T-helper 1 cell treated with Interleukin-12 subunit alpha and Interleukin-12 subunit beta and Interleukin-4 antibody, amounts not matched to agents 30 ng/mL and 1 ng/mL, for 36 hours (primary cell): ENCODE measurements at places on chromosomes 3 and 15. TPM values are rescaled to one million over a fixed set of nuclear protein-coding genes. Genes with fewer than 3 reads are reported as not detected.

Gene POLQ
- 24.6 and 27.1 TPM in 2 replicates for total RNA-seq

Gene DCBLD2
- total RNA-seq, result 0.93 and 1.7 TPM in 2 replicates

Gene TTLL13
- total RNA-seq, result 0.61 and 1.4 TPM in 2 replicates

Gene TOP2B
- 119 and 123 TPM in 2 replicates for total RNA-seq

Gene SPATA12
- total RNA-seq, result not detected in 2 replicates

Gene NME9
- 0.71 TPM in 1 of 2 replicates, not detected in the other for total RNA-seq

Gene LRRC15
- not detected in 2 replicates for total RNA-seq

Gene CPLX3
- total RNA-seq, result 0.91 and 1.4 TPM in 2 replicates

Gene TRIM42
- not detected in 2 replicates for total RNA-seq

Gene CCDC9B
- total RNA-seq, result 0.39 and 0.66 TPM in 2 replicates

Gene CKMT1A
- not detected in 2 replicates for total RNA-seq

Gene AMOTL2
- total RNA-seq, result not detected in 2 replicates

Gene MYRIP
- total RNA-seq, result not detected in 2 replicates

Gene SEMA3G
- total RNA-seq, result not detected in 2 replicates

Gene PLXNA1
- total RNA-seq, result 15.8 and 16.1 TPM in 2 replicates

Gene COPS2
- 64.6 and 65.9 TPM in 2 replicates for total RNA-seq

Gene C3orf49
- not detected in 2 replicates for total RNA-seq

Gene TTC21A
- total RNA-seq, result 5.1 and 6.1 TPM in 2 replicates

Gene NAALADL2
- total RNA-seq, result not detected in 2 replicates

Gene CA12
- total RNA-seq, result not detected in 2 replicates

Gene IFT122
- total RNA-seq, result 14.6 and 19.2 TPM in 2 replicates

Gene ACTRT3
- total RNA-seq, result 0.39 and 0.59 TPM in 2 replicates

Gene NRROS
- total RNA-seq, result 33.1 and 34.7 TPM in 2 replicates

Gene CCR3
- total RNA-seq, result 0.24 and 0.27 TPM in 2 replicates

Gene CHRNA3
- not detected in 2 replicates for total RNA-seq

Gene COL7A1
- total RNA-seq, result 1.4 and 1.9 TPM in 2 replicates

Gene SLC22A13
- total RNA-seq, result 0.71 and 0.78 TPM in 2 replicates

Gene TMEM108
- not detected in 2 replicates for total RNA-seq

Gene LIPC
- total RNA-seq, result 3.6 and 4.4 TPM in 2 replicates

Gene CNTN6
- not detected in 2 replicates for total RNA-seq

Gene TPRG1
- 2.7 and 2.9 TPM in 2 replicates for total RNA-seq

Gene SLC9A9
- total RNA-seq, result 19.1 and 19.3 TPM in 2 replicates

Gene CPNE9
- total RNA-seq, result 0.22 and 0.59 TPM in 2 replicates

Gene DNASE1L3
- not detected in 2 replicates for total RNA-seq

Gene TM4SF1
- total RNA-seq, result 0.29 and 0.41 TPM in 2 replicates

Gene ALDH1A3
- not detected in 2 replicates for total RNA-seq

Gene SKOR1
- 0.22 TPM in 2 replicates for total RNA-seq

Gene THPO
- total RNA-seq, result not detected in 2 replicates

Gene RTP3
- not detected in 2 replicates for total RNA-seq

Gene HYAL1
- total RNA-seq, result 0.29 and 0.32 TPM in 2 replicates

Gene PRICKLE2
- not detected in 2 replicates for total RNA-seq

Gene GYG1
- total RNA-seq, result 51.1 and 54.3 TPM in 2 replicates

Gene ZCWPW2
- total RNA-seq, result 0.12 TPM in 1 of 2 replicates, not detected in the other

Gene RPP25
- total RNA-seq, result 5.4 and 6.0 TPM in 2 replicates

Gene NMB
- 3.2 and 3.7 TPM in 2 replicates for total RNA-seq

Gene C2CD4A
- not detected in 2 replicates for total RNA-seq

Gene RYR3
- not detected in 2 replicates for total RNA-seq

Gene GPR62
- total RNA-seq, result not detected in 2 replicates

Gene LZTFL1
- 7.6 and 7.8 TPM in 2 replicates for total RNA-seq

Gene GOLGA8S
- total RNA-seq, result 0.61 and 0.71 TPM in 2 replicates

Gene XCR1
- 0.05 TPM in 2 replicates for total RNA-seq

Gene ABHD17C
- 2.8 and 3.8 TPM in 2 replicates for total RNA-seq

Gene CTNNB1
- 115 and 123 TPM in 2 replicates for total RNA-seq

Gene PRSS50
- not detected in 2 replicates for total RNA-seq

Gene TGM4
- total RNA-seq, result not detected in 2 replicates

Gene RASGRP1
- 224 and 230 TPM in 2 replicates for total RNA-seq

Gene TERC
- 3.1 and 6.2 TPM in 2 replicates for total RNA-seq
